ENCODE measurements at places on chromosomes 3 and 15.
A peak's percentile ranks its signal among the peaks of the same experiment; 100 is the strongest.

DNA sequence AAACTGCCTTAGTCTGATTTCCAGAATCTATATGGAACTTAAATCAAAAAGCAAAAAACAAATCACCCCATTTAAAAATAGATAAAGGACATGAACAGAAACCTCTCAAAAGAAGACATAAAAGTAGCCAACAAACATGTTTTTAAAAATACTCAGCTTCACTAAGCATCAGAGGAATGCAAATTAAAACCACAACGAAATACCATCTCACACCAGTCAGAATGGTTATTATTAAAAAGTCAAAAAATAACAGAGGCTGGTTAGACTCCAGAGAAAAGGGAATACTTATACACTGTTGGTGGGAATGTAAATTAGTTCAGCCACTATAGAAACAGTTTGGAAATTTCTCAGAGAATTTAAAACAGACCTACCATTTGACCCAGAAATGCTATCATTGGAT is 367.9 kb downstream of the ZIC4 start:
- DNase-seq = no peak

DNA sequence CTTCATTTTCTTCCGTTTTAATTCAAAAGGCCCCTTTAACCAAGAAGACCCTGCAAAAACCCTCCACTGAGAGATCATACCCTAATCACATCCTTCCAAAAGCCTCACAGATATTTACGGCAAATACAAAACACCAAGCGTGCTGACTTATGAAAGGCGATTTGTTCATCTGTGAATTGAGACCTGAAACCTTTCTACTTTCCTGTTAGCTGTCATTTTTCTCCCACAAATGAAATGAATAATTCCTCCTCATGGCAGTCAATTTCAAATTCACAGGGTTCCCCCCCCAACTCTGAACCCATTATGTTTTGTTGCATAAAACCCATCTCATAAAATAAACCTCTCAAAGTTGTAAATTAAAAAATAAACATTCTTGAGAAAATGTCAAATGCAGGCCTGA is 149.6 kb downstream of the PDZRN3 start:
- no peak for DNase-seq

DNA sequence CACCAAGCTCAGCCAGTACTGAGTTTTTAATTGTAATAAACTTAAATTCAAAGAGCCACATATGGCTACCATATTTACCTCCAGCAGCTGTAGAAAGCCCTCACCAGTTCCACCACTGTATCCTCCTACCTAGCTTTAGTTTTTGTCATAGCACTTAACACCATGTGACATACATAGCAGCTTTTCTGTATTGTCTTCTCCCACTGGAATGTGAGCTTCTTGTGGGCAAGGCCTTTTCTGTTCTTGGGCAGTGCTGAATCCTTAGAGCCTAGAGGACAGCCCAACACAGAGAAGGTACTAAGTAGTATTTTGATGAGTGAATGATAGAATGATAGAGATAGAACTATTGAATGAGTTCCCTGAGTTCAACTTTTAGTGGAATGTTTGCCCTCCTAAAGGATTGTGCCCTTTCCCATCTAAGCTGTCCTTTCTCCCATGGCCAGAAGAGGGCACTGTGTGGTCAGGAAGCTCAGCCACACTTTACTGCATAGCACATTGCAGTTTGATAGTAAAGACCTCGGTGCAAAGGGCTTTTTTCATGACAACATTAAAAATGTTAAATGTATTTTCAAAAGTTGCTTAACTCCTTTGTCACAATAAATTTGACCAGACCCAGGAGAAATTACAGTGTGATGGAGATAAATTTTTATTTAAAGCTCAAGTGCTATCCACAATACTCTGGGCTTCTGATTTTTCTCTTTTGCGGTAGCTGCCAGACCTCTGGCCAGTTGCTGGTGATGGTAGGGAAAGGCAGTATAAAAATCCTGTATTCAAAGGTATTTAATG is 115.8 kb downstream of the GHSR start:
- peak; percentile 64 for DNase-seq

DNA sequence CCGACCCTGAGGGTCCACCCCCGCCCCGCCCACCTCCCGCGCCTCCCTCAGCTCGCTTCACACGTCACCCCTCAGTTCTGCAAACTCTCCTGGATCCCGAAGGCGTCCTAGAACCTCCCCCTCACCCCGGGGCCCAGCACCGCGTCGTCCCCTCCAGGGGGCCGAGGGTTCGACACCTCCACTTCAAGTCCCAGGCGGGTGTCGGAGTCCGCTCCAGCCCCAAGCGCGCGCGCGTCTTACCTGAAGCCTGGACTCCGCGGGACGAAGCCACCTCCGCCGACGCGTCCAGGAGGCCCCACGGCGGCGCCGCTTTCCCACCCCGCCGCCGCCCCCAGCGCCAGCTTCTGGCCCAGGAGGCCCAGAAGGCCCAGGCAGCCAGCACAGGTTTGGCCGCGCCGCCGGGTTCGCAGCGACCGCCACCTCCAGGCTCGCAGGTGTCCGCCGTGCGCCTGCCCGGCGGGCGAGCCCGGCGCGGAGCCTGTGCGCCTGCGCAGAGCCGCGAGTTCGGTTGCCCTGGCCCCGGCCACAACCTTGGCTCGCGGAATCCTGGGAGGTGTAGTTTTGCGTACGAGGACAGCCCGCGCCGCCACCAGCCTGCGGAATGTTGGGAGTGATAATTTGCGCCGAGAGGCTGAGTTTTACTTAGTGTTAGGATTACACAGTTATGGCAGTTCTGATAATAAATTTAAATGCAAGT is at the start of gene POMGNT2:
Gene POMGNT2 (minus strand): TSS at position 484 of the 697 bp plus-strand sequence. CDS start 24,648 bp downstream, outside the sequence.
- DNase-seq = peak; percentile 90

DNA sequence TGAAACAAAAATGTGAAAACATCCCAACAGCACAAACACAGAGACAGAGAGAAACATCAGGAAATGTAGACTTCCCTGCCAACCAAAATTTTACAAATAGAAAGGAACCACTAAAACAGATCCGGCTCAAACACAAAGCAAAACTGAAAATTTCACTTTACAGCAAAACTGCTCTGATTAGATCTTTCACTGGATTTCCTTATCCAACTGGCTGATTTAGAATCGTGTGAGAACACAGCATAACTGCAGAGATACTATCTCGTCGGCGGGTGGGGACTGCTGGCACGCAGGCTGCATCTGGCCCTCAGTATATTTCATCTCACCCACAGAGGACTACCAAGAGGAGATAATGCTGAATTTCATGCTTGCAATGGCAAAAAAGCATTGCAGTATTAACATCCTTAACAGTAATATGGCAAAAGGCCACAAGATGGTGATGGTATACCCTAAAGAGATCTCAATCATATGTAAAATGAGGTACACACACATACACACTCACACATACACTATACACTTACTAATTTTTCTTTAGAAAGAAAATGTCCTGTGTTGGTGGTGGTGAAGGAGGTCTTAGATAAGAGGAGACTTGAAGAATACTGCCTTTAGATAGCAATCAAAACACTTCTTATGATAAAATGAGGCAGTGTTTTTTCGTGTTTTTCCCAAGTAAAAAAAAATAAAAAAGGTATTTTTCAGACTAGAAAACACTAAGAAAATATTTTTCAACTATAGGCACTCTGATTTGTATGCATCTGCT is 10.6 kb upstream of the LEO1 start:
- DNase-seq = peak; percentile 70

- DNase-seq = peak; percentile 10
These were observed 951 bp downstream of the GPR62 start for GRCh38 chr3:51955893-51956770.

DNA sequence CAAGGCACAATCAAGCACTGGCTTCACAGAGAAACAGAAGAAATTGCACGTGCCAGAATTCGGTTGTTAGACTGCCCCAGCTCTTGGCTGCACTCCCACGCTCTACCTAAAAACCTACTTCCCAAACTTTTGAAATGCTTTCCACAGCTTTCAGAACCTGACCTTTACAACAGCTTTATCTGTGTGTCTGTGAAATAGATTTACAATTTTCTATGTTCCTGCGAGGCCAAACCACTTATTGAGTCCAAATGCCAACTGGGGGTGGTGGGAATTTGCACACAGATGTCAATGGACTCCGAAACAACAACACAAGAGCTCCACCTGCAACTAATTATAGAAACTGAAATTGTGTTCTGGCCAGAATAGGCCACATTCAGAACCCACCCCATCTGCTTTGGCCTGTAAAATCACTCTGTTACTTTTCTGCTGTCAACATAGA is 44.6 kb downstream of the ERC2 start:
- no peak for DNase-seq

DNA sequence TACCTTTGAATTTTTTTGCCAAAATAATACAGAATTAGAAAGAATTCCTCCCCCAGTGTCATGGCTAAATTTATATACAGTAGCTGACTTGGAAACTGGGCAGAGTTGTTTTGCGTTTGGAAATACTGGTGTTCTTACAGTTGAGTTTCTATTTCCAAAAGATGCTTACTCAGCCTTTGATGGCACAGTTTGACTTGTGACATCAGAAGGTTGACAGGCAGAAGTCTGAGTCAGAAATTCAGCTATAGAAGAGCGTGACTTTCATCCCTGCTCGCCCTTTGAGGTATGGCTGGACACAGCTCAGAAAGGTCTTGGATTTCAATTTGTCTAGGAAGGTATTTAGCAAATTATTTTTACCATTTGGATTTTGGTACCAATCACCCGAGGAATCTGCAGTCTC is 175.8 kb downstream of the VGLL4 start:
- DNase-seq = no peak

- DNase-seq = no peak
These were observed 230.7 kb upstream of the LYSMD4 start for GRCh38 chr15:99963976-99964375.

DNA sequence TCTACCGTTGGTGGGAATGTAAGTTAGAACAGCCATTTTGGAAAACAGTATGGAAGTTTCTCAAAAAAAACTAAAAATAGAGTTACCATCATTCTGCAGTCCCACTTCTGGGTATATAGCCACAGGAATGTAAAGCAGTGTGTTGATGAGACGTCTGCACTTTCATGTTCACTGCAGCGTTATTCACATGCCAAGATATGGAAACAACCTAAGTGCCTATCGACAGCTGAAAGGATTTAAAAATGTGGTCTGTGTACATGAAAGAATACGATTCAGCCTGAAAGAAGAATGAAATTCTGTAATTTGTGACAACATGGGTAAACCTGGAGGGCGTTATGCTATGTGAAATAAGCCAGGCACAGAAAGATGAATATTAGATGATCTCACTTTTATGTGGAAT is 157.7 kb downstream of the THSD4 start:
- no peak for DNase-seq

DNA sequence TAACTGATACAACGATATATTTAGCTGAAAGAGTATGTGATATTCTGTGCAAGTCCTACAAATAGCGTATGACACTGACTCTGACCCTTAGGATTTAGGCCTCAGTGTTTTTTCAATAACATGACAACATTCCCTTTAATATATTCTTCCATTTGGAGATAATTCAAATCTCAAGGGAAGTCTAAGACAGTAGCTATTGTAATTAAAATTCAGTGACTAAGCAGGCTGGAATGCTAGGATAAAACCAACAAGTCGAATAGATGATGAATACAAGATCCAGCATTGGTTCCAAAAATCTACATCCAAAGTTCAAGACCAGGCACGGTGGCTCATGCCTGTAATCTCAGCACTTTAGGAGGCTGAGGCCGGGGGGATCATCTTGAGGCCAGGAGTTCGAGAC is 56.2 kb downstream of the QTRT2 start:
- no peak for DNase-seq

DNA sequence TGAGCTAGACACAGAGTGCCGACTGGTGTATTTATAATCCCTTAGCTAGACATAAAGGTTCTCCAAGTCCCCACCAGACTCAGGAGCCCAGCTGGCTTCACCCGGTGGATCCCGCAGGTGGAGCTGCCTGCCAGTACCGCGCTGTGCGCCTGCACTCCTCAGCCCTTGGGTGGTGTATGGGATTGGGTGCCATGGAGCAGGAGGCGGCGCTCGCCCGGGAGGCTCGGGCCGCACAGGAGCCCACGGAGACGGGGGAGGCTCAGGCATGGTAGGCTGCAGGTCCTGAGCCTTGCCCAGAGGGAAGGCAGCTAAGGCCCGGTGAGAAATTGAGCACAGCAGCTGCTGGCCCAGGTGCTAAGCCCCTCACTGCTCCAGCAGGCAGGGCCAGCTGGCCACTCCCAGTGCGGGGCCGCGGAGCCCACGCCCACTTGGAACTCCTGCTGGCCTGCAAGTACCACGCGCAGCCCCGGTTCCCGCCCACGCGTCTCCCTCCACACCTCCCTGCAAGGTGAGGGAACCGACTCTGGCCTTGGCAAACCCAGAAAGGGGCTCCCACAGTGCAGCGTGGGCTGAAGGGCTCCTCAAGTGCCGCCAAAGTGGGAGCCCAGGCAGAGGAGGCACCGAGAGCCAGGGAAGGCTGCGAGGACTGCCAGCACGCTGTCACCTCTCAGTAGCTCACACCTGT is 109.7 kb downstream of the NSMCE3 start:
- DNase-seq = no peak

GRCh38 chr3:124291008-124291407 is 299.1 kb upstream of the ROPN1 start:
- DNase-seq = no peak

DNA sequence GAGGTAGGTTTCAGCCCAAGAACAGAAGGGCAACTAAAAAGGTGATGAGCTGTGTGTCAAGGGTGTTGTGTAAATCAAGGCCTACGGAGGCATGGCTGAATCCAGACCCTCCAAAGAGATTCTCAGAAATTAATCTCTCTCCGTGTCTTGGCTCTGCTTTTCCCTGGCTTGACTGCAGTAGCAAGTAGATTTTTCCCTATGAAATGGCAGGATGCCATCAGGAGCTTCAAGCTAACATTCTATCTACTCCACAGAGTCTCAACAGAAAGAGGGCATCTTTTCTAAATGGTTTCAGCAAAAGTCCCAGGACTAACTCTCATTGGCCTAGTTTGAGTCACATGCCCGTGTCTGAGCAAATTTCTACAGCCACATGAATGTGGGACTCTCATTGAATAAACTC is 58.3 kb downstream of the LSM3 start:
- DNase-seq = no peak

GRCh38 chr3:126964261-126964660 is 18.7 kb upstream of the PLXNA1 start:
- DNase-seq = no peak

DNA sequence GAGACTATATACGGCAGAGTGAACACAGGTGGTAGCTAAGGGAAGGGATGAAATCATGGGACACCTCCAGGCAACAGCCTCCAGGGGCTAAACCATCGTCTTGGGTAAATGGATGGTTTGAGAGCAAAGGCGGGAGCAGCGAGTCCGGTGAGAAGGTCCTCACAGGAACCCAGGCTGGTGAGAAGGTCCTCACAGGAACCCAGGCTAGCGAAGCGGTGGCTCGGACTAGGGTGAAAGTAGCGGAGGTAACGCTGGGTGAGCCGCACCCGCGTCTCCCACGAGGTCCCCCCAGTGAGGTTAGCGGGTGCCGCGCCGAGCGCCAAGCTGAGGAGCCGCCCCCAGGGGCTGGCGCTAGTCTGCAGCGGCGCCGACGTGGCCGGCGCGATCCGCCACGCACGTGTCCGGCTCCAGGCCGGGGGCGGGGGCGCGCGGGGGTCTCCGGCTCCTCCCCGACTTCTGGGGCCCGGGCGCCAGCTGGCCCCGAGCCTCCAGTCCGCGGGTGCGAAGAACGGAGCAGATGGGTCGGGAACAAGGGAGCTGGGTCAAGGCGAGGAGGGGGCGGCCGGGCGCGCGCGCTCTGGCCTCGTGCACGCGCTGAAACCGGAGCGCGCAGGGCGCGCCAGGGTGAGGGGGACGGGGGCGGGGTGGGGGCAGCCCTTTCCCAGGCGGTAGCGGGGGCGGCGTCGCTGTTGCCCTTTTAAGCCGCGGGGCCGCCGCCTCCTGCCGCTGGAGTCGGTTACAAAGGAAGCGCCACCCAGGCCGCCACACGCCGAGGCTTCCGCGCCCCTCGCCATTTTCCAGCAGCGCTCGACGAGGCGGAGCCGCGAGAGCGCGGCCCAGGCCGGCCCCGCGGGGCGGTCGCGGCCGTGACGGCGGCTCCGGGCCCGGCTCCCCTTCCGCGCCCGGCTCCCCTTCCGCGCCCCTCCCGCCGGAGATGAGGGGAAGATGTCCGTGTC is at the start of gene UBE2Q2:
Gene UBE2Q2 (plus strand): TSS at position 726 of the 956 bp plus-strand sequence. CDS start 220 bp downstream, at position 946.
- peak; percentile 75 for DNase-seq
